CD4-positive, alpha-beta T cell treated with Interleukin-4 for 1 hour (primary cell): ENCODE measurements at places on chromosomes 6 and 20.

DNA sequence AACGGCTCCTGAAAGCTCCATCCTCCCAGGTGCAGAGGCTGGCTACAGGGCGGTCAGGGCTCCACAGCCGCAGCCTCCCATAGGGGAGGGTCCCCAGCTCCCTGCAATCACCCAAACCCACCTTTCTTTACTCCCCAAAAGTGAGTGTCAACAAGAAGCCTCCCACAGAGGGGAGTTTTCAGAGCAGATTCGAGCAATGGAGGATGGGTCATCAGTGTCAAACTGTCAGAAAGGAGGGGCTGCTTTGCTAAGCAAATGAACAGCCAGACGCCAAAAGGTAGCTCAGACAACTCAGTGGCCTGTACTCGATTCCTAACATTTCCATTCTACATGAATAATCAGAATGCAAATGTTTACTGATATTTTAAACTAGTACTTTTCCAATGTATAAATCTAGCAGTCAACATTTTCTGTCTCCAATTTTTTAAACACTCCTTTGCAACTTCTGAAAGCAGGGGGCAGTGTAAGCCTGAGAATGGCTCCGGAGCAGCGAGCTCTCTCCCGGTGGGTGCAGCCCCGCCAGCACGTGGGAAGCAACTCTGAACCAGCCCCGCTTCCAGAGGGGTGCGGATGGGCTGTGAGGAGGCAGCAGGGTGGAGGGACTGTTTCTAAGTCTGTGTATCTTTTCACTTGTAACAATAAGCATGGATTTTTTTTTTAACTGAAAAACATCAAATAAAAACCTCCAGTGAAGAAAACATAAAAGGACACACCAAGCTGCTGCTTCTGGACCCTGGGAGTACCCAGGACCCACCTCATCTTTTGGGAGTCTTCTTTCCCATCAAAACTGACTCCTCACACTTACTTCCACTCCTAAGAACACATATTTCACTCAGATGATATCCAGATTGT is 54.9 kb downstream of the TAF4 start:
- DNase-seq: peak; percentile 62

DNA sequence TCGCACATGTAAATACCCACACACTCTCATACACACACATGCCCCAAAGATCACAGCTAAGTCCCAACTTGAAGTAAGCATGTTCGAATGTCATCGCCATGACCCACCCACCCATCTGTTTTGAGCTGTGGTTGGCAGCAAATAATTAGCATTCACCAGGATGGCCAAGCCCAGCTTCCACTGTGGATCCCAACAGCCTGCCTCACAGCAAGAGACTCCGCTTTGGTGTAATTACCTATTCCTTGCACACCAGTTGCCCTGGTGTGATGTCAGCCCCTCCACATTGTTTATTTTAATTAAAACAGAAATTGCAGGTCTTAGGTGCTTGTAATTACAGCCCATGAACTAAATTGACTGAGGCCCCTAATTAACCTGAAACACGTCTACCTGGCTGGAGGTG is 81.1 kb downstream of the MAFB start:
- no peak for DNase-seq

DNA sequence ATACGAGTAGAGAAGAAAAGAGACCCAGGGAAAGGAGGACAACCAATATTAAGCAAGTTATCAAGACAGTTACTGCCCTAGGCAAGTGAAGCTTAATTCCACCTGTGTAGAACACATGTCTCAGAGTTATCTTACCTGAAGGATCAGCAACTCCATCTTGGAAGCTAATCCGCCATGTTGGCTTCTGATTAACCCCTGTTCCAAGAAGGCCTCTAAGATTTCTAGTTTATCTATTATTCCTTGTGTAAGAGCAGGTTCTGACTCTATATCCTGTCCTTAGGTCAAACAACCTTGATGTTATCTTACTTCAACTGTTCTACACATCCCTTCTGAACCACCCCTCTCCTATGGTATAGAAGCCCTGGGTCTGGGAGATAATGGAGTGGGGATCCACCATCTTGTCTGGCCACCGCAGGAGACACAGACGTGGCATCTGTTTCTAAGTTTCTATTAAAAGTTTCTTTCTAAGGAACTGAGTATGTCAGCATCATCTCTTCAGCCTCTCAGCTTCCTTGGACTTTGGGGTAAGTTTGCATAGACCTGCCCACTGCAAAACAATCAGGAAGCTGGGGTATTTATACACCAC is 27.7 kb upstream of the PTPN1 start:
- DNase-seq: no peak

DNA sequence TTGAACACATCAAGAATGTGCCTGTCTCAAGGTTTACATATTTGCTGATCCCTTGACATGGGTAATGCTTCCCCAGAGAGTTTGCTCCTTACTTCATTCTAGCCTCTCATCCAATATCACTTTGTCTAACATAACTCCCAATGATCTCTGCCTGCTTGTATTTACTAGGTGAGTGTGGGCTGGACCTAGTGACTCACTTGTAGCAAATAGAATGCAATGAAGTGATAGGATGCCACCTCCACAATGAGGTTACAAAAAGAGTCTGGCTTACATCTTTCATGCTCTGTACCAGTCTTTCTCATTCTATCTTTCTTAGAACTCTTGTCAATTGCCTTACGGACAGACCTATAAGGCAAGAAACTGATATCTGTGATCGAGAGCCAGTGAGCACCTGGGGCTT is 44.9 kb upstream of the TMEM200A start:
- no peak for DNase-seq

DNA sequence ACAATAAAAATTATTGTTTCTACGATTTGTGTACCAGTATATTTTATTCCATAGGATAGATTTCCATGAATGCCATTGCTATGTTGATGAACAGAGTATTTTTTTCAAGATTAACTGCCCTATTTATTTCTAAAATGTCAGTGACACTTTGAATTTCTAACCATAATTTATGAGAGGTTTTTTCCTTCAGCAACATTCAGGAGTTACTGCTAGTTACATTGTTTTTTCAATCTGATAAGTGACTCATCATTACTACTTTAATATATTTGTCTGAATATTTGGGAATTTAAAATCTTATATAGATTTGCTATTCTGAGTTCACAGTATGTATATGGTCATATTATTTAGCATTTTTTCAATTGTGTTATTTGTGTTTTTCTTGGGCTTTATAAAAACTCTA is 6.0 kb upstream of the OR2B6 start:
- no peak for DNase-seq

- peak; percentile 42 for DNase-seq
Measured at GRCh38 chr6:105810105-105810921, 275.8 kb upstream of the PRDM1 start.
